ENCODE measurements at places on chromosomes 6 and 20.

- DNase-seq, result no peak
These were observed 63.8 kb downstream of the TNFRSF21 start for GRCh38 chr6:47245745-47246371.

GRCh38 chr20:51526106-51526470 lies 16.4 kb downstream of the NFATC2 start:
- no peak for DNase-seq

GRCh38 chr20:7137395-7138151 lies 370.1 kb downstream of the BMP2 start:
- DNase-seq, result no peak

- no peak for DNase-seq
These were observed 16.7 kb upstream of the BLCAP start for GRCh38 chr20:37544386-37544785.

DNA sequence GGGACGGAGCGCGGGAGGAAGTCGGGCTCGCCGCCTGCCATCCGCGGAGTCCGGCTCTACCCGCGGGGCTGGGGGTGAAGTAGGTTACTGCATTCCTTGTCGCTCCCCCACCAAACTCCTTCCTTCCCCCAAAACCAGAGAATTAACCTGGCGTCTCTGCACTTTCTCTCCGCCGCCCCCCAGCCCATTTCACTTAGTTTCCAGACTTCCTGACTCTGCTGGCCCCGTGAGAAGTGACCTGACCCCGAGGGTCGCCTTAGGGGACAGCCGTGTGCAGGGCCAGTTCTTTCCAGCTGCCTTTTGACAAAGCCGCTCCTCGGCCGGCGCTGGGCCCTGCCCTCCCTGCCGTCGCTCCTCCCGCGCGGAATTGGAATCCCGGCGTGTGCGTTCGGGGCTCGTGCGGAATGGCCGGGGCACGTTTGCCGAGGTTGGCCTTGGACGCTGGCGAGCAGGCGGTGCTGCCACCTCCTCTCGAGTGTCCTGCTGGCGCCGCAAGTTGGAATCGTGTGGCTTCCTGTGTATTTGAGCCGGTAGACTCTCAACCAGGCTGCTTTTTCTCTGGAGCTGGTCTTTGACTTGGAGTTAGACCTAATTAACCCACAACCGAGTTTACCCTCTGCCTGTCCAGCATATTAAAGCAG lies 650 bp downstream of the DCBLD1 start:
- no peak for DNase-seq

- DNase-seq, result no peak
These were observed 111.2 kb upstream of the ADGRF1 start for GRCh38 chr6:47153404-47153755.

DNA sequence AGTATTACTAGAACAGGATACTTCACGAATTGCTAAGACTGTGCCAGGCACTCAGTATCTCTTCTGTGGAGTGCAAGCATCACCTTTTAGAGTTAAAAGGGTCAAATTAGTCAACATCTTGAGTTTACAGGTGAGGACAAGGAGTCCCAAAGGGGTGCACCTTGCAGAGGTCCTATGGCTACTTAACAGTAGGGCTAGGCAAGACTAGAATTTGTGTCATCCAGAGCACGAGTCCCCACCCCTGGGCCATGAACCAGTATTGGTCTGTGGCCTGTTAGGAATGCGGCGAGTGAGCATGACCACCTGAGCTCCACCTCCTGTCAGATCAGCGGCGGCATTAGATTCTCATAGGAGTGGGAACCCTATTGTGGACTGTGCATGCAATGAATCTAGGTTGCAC lies 10.5 kb upstream of the DSTN start:
- no peak for DNase-seq

- DNase-seq, result no peak
These were observed 66.5 kb downstream of the MRPL14 start for GRCh38 chr6:44060612-44061374.

DNA sequence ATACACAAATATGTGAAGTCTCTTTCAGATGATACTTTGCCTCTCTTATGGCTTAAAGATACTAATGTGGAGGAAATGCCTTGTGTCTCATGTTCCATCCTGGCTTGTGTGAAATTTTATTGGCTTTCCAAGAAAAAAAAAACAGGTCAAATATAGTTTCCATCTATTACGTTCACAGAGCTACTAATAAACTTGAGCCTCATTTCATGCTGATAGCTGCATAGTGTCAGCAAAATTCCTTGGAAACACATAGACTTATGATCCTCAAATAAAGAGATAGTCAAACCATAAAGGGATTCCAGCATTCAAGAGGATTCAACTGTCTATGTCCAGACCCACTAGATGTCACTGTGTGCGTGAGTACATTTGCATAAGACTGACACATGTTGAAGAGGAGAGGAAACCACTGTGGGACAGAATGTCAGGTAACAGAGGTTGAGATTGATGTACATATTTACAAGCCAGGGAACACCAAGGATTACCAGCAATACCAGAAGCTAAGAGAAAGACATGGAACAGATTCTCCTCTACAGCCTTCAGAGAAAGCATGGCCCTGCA lies 266.6 kb downstream of the COL12A1 start:
- DNase-seq, result no peak

DNA sequence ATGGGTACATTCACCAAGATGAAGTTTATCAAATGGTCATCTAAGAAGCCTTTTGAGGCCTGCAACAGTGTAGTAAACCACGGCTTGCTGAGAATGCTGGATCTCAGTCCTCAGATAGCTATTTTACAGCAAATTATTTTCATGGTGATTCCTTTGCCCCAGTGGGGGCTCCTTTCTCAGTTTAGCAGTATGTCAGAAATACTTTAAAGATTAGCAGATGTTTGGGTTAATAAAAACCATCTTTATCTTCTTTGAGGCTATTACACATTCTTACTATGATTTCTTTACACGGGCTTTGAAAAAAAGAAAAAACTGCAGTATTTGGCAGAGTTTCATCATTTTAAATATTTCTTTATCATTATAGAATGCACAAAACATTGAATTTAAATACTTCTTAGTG lies 10.7 kb downstream of the MYLIP start:
- DNase-seq, result no peak

DNA sequence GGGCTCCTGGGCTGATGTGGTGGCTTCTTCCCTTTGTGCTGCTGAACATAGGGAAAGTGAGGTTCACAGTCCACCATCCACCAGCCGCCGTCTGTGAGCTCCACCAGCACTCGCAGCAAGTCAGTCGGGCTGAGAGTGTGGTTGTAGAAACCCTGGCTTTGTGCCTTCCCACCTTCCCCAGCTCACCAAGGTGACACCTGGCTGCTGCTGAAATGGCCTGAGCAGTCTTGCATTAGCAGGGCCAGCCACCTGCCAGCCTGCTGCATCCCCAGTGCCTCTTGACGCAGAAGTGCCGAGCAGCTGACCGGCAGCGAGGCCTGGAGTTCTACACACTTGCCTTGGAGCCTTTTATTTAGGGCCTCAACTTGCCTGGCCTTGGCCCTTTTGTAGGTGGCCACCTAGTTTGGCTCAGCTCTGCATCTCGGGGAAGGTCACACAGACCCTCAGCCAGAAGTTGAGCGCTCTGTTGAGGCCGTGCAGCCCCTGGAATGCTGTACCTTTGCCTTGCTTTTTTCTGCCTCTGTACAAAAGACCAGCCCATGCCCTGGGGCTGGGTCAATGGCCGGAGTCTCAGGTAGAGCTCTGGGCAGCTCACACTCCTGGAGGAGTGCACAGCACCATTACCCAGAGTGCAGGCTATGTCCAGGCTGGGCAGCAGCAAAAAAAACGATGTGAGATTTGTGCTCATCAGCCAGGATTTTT lies 76.5 kb downstream of the PTPN1 start:
- DNase-seq, result no peak

DNA sequence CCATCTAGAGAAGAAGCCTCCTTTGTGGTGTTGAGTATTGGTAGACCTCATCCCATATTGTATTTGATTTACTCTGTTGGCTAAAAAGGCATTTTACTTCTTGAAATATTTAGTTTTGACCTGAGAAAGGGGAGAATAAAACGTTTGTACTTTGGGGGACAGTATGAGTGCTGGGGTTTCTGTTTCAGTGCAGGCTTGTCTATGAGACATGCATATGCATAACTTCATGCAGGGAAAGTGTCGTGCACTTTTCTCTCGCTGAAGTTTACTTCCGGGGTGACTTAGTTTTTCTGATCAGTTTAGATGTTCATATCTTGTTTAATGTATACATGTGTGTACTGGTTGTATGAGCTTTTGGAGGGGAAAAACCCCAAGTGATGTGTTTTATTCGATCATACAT lies 59.5 kb downstream of the UTRN start:
- DNase-seq, result no peak

- DNase-seq, result no peak
These were observed 42.7 kb upstream of the GCNT2 start for GRCh38 chr6:10478187-10479040.

DNA sequence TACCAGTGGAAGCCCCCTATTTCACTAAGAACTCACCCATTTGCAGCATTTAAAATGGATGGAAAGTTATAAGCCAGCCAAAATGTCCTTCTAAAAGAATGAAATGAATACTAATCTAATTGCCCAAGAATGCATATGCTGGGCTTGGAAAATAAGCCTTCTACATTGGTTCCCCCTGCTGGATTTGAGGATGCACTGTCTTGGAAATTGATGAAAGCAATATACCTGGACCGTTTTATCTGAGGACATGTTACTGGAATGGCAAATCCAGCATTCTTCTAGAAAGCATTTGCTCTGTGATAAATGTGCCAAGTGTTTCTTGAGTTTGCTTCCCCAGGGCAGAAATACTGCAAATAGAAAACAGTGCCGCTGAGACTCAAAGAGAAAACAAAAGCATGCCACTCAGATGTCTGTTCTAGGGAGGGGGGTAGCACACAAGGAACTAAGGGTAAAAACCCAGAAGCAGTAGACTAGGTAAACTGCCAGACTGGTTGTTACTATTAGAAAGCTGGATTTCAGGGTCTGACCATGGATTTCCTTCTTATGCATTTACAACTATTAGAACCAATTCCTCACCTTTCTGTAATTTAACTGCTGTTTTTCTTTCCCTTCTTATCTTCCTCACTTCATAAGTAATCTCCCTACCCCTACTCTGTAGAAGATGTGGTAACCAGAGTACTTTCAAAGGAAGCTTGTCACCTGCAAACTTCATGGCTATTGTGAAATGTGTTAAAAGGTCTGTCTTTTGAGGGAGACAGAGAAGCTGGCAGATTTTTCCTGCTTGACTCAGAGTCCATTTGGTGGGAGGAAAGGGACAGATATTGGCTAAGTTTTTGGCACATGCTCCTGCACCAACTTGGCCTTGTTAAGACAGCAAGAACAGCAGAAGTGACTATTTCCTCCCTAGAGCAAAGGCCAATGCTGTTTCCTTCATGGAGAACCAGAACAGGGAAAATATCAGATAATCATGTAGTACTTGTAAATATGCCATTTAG lies 642.6 kb downstream of the KIF16B start:
- DNase-seq, result no peak

GRCh38 chr6:27720607-27721580 lies 191.3 kb downstream of the OR2B2 start:
- DNase-seq, result no peak

- no peak for DNase-seq
These were observed 302.8 kb downstream of the THBS2 start for GRCh38 chr6:168950858-168951214.

Measured in kidney epithelial cell (primary cell).